WTC11 (cell line): ENCODE measurements at places on chromosomes 7 and 10.

DNA sequence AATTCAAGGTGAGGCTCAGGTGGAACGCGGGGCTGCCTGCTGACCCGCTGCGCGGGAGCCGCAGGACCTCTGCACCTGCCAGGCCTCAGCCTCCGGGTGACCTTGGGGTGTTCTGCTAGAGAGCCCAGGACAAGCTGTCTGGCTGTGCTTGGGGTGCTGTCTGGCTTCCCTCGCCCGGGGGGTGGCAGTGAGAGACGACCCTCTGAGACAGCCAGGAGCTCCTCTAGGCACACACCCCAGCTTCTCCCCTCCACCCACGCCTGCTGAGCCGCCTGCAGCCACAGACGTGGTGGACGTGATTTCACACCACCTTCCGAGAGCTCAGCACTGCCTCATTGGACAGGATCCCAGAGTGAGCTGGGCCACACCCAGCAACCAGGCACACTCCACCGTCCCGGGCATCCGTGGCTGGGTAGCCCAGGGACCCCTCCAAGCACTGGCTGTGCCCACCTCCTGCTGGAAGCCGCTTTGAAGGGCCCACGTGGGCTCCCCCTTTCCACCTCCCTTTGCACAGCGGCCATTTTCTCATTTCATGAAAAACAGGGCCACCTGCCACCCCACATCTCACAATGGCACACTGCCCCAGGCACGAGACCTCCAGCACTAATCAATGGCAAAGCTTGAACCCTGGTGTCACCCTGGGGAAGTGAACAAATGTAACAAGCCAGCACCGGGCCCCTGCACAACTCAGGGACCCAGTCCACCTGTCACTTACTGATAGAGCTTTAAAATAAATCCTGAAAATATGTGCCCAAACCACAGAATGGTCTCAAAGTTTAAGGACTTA lies 35.0 kb downstream of the ZFAND2A start:
- DNase-seq, result no peak

DNA sequence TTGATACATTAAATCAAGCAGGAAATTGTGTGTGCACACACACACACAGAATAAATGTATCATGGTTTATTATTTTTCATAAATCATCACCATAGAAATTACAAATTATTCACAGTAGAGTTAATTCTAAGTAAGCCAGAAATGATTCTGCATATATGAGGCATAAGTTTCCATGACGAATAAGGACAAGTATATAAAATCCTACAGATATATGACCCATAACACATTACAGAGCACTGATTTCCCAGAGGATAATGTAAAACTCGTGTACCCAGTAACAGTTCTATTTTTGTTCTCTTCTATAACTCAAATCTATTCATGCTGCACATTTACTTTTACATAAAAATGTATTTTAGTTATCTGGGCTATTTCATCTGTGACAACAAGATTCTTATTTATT lies 169.7 kb downstream of the LRRTM3 start:
- DNase-seq, result no peak

GRCh38 chr10:86106616-86107015 lies 260.0 kb downstream of the GRID1 start:
- no peak for DNase-seq

DNA sequence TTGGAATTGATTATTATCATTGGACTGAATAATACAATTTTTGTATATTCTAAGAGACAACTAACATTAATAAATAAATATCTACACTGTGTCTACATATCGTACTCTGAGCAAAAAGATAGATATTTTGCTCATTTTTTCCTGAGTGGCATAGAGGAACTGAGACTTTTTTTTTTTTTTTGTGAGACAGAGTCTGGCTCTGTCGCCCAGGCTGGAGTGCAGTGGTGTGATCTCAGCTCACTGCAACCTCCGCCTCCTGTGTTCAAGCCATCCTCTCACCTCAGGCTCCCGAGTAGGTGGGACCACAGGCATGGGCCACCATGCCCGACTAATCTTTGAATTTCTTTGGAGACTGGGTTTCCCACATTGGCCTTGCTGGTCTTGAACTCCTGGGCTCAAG lies 14.0 kb downstream of the KMT2E start:
- DNase-seq, result no peak

- DNase-seq, result peak; percentile 36
Observed at GRCh38 chr10:23694921-23695824, 256.3 kb downstream of the OTUD1 start.

DNA sequence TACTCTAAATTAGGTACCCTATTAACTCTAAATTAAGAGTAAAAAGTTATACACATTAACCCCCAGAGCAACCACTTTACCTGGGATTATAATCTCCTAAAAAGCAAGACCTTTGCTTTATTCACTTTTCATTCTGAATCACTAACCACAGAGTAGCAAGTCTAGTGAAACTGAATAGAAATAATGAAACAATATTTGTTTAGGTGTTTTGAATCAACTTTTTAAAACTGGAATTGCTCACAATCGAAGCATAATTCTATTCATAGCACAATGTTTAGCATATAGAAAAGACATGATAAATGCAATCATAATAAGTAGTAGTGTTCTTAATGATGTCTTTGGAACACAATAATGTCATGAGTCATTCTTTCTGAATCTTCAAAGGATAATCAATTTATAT lies 37.0 kb upstream of the CASD1 start:
- no peak for DNase-seq

GRCh38 chr7:64574540-64575099 lies 11.7 kb upstream of the ZNF680 start:
- DNase-seq, result peak; percentile 40

GRCh38 chr7:142174441-142174840 lies 62.9 kb downstream of the MGAM2 start:
- DNase-seq, result no peak

GRCh38 chr7:44195889-44196288 lies 4.9 kb upstream of the YKT6 start:
- DNase-seq, result no peak

GRCh38 chr7:71752171-71752935 lies 620.4 kb downstream of the GALNT17 start:
- DNase-seq, result peak; percentile 93

- peak; percentile 16 for DNase-seq
Observed at GRCh38 chr7:111018960-111019736, 71.8 kb upstream of the LRRN3 start.

- DNase-seq, result no peak
Observed at GRCh38 chr7:148547951-148548350, 42.6 kb upstream of the C7orf33 start.

GRCh38 chr7:7830122-7830878 lies 111.9 kb upstream of the RPA3 start:
- no peak for DNase-seq

GRCh38 chr10:88974012-88974411 lies 16.6 kb upstream of the FAS start:
- DNase-seq, result no peak

DNA sequence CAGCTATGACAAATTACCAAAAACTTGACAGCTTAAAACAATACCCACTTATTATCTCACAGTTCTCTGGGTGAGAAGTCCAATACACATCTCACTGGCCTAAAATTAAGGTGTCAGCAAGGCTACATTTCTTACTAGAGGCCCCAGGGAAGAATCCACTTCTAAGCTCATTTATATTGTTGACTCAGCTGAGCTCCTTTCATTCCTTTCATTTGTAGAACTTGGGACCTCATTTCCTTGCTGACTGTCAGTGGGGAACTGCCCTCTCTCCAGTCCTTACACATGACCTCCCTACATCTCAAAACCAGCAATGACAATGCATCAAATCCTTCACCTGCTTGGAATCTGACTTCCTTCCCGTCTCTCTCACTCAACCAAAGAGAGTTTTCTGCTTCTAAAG lies 240.3 kb downstream of the IPMK start:
- DNase-seq, result no peak

- DNase-seq, result no peak
Observed at GRCh38 chr7:112143582-112143981, 62.6 kb downstream of the DOCK4 start.

- DNase-seq, result peak; percentile 23
Observed at GRCh38 chr7:111796671-111797070, 234.4 kb upstream of the IMMP2L start.

GRCh38 chr7:140726281-140726680 lies 29.8 kb downstream of the NDUFB2 start:
- DNase-seq, result no peak

GRCh38 chr10:5419466-5420094 lies 7.2 kb downstream of the NET1 start:
- DNase-seq, result no peak

GRCh38 chr7:107150375-107151073 lies 18.3 kb upstream of the HBP1 start:
- peak; percentile 70 for DNase-seq

DNA sequence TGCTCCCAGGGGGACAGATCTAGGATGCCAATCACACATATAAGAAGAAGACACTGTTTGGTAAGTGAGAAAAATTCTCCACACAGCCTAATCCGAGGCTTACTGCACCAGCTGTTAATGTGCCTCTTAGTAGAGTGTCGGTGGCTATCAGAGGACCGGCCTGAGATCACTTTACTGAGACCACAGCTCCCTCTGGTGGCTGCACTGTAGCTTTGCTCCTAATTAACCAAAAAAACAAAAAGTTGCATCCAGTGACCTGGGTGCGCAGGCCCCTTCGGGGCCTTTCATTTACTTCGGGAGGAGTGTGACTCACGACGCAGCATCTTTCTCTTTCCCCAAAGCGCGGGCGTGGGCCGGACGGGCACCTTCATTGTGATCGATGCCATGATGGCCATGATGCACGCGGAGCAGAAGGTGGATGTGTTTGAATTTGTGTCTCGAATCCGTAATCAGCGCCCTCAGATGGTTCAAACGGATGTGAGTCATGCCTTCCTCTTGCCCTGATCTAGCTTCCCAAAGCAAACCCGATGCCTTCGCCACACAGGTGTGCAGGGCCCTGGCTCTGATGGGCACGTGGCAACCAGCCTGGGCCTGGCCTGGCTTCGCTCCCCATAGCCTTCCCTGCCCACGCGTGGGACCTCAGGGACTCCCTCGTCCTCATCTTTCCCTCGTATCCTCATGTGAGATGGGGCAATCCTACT lies 56.7 kb downstream of the MKI67 start:
- DNase-seq, result peak; percentile 78

- DNase-seq, result no peak
Observed at GRCh38 chr7:40765639-40766038, 630.8 kb downstream of the SUGCT start.

DNA sequence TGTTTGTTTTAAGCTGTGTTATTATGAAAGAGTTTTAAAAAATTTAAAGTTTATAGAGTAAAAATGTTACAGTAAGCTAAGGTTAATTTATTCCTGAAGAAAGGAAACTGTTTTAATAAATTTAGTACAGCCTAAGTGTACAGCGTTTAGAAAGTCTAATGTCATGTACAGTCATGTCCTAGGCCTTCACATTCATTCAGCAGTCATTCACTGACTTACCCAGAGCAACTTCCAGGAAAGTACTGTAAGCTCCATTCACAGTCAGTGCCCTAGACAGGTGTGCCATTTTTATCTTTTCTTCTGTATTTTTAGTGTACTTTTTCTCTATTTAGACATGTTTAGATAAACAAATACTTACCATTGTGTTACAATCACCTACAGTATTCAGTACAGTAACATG lies 126.8 kb downstream of the TPK1 start:
- no peak for DNase-seq

- DNase-seq, result no peak
Observed at GRCh38 chr7:94848992-94849576, 58.3 kb upstream of the PPP1R9A start.

DNA sequence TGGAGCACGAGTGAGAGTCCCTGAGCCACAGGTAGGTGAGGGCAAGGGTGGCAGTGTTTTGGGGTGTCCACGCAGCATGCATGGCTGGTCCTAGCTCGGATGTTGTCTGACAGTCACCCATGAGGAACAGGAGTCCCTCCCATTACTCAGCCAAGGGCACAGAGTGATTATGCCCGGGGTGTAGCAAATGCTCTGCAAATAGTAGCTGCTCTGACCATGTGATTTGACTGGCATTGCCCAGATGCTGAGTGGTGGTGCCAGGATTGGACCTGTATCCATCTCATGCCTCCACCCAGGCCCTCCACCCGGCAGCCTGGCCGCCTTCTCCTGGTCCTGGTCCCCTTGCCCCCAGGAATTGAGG lies 150.8 kb downstream of the GRK5 start:
- DNase-seq, result no peak

DNA sequence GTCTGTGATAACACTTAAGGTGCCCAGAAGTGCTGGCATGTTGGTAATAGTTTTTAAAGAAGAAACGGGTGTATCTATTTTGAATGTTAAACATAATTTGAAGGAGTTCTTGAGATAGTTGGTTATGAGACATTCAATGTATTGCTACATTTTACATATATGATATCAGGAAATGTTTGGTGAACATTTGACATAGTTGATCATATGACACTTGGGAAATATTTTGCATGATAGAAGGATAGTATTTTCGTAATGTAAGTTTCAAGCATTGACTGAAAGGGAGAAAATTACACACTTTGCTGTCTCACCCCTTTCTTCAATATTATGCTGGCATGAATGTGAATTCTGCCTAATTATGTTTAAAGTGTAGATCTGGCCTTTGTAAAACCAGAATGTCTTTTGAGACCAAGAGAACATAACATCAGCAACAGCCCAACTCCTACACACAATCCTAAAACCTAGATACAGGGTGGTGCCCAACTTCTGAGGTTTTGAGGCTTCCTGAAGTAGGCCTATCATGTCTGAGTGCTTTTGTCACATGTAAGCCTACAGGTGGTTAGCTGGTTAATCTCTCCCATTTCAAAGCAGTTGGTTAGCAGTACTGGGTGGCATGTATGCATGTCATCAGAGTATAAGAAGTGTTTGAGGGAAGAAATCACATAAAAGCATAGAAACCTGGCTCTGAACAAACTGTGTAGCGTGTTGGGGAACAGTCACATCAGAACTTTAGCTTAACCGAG lies 2.1 kb downstream of the ADD3 start:
- DNase-seq, result no peak

GRCh38 chr10:71711052-71711623 lies 8.4 kb downstream of the C10orf105 start:
- no peak for DNase-seq

GRCh38 chr7:106365252-106366005 lies 80.6 kb upstream of the NAMPT start:
- no peak for DNase-seq

- DNase-seq, result no peak
Observed at GRCh38 chr10:99008054-99008453, 227.6 kb downstream of the HPSE2 start.

DNA sequence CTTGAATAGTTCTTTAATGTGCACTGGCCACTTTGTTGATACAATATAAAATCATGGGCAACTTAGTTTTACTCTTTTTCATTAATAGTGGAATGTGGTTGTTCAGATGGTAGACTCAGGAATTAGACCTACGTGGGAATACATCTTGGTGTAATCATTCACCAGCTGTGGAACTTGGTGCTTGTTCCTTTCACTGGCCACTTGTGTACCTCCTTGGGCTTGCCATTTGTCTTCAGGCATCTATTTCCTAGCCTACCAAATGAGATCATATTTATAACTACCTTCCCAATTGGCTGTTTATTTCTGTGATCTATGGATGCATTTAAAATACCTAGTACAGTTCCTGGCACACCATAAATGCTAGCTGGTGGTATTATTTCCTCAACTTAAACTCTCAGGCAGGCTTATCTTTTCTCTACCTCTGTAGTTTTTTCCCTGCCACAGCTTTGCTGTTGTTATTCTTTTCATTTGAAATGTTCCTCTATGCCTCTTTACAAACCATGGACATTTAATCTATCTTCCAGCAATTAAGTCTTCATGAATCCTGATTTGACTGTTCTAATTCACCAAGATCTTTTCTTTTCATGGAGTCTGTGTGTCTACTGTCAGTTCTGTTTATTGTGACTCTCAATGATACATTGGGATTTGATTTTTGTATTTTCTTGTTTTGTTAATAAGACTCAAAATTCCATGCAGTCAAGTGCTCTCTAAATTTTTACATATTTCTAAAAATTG lies 113.0 kb downstream of the ADAM22 start:
- no peak for DNase-seq

GRCh38 chr7:81770728-81771223 lies 929 bp upstream of the HGF start:
- no peak for DNase-seq
